ENCODE measurements at places on chromosomes 4 and X. TPM values are rescaled to one million over a fixed set of nuclear protein-coding genes. Genes with fewer than 3 reads are reported as not detected.

The TLL1 gene
- not detected for total RNA-seq

The UGT8 gene
- total RNA-seq = 0.46 TPM

The CWH43 gene
- total RNA-seq = not detected

The PCDH11X gene
- not detected for total RNA-seq

DNA sequence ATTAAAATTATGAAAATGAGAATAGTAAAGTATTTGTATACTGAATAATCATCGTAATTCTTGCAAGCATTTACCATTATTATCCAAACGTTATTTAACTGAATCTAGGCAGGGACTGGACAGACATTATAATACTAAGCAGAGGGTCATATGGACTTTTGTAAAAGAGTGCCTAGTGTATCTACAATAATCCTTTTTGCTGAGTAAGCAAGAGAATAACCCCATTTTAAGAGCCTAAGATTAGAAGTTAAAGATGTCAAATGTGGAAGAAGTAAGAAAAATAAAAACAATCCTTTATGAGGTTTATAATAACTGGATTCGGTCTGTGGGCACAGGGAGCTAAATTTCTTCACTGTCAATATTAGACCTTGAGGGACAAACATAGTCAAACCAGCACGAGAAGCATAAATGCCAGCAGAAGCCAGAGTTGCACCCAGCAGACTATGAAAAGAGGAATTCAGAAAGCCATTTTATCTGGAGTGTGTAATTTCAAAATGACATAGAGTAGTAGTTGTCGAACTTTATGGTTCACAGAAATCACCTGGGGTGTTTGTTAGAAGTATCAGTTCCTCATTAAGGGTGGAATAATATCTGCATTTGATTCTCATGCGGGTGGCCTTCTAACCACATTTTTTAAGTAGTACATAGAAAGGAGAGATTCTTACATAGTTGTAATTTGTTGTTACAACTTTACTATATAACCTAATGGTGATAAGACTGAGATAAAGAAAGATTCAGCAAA is 39.7 kb upstream of the DCLK2 start:
- H3K27me3 ChIP-seq = no peaks in the 10 kb centered on the region
- no peak overlapping the region for H3K4me3 ChIP-seq
- no peak overlapping the region for H3K27ac ChIP-seq
- H3K4me1 ChIP-seq = no peaks in the 10 kb centered on the region

DNA sequence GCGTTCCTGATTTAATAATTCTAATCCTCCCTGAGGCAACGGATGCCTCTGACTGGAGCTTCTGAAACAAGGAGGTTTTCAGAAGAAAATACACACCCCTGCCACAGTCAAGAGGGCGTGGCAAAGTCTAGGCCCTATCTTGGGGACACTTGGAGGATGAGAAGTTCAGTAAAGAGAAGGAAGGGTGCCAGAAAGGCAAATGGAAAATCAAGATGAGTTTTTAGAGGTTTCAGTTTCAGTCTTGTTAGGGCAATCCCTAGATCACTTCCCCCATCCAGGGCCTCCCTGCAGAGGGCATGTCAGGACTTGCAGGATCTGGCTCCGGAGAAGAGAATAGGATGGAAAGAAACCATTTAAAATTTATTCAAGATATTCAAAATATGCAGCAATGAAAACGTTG is 28.5 kb upstream of the FGF2 start:
- H3K36me3 ChIP-seq = no peaks in the 10 kb centered on the region
- no peaks in the 10 kb centered on the region for H3K4me1 ChIP-seq
- no peaks in the 10 kb centered on the region for H3K27me3 ChIP-seq
- no peak for DNase-seq

DNA sequence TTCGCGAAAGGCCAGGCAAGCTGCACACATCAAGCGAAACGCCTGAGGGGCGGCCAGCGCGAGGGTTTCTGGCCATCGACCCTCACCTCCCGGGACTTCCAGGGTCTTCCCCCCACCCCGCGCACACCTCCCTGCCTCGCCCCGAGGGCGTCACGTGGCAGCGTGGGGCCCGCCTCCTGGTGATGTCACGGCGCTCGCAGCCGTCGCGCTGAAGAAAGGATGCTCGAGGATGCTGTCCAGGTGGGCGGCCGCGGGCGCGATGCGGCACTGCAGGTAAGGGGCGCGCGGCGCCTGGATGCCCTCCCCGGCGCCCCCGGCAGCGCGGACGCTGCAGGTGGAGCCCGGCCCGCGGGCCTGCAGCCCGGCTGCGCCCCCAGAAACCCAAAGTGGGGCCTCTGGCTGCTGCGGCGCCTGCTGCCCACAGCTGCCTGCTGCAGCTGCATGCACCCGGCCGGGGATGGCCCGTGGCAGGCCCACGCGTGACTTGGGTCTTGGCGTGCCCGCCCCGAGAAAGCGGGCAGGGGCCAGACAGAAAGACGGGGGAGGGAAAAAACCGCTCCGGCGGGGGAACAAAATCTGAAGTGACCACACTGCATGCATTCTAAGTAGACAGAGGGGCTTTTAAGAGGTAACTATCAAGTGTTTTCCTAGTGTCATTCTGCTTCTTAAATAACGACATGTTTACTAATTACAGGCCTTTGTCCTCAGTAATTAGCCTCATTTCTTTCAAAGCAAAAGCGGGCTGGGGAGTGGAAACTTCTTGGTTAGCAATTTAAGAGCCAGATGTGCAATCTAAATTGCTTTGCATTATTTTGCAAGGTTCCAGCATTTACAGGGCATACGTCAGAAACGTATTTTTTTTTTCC is 1.7 kb downstream of the CLCN4 start:
- H3K27me3 ChIP-seq = no peaks in the 10 kb centered on the region
- no peaks in the 10 kb centered on the region for H3K4me1 ChIP-seq
- no peaks in the 10 kb centered on the region for H3K36me3 ChIP-seq
- no peak for DNase-seq
- H3K4me3 ChIP-seq = no peak overlapping the region

- H3K36me3 ChIP-seq = no peaks in the 10 kb centered on the region
- H3K4me3 ChIP-seq = no peak overlapping the region
- no peaks in the 10 kb centered on the region for H3K4me1 ChIP-seq
- DNase-seq = no peak
Measured at GRCh38 chr4:17468619-17469221, 43.2 kb downstream of the QDPR start.

GRCh38 chr4:10023050-10023419 is 1.7 kb upstream of the SLC2A9 start:
- DNase-seq = no peak
- no peaks in the 10 kb centered on the region for H3K27me3 ChIP-seq
- peaks cover 14% of the 10 kb centered on the region for H3K4me1 ChIP-seq

DNA sequence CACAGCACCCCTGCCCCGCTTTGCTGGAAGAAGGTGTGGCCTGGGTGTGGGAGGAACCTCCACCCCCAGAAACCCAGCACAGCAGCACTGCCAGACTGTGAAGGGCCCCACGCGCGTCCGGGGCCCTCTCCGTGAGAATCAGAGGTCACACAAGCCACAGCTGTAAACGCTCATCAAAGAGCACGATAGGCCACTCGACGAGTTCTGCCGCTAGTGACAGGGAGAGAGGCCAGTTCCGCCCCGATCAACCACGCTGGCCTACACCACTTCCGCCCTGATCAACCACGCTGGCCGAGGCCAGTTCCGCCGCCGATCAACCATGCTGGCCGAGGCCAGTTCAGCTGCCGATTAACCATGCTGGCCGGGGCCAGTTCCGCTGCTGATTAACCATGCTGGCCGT is 25.9 kb upstream of the ADRA2C start:
- no peak overlapping the region for H3K27ac ChIP-seq
- H3K27me3 ChIP-seq = peaks cover 4% of the 10 kb centered on the region
- no peak overlapping the region for H3K4me3 ChIP-seq
- no peak for DNase-seq
- no peaks in the 10 kb centered on the region for H3K36me3 ChIP-seq

DNA sequence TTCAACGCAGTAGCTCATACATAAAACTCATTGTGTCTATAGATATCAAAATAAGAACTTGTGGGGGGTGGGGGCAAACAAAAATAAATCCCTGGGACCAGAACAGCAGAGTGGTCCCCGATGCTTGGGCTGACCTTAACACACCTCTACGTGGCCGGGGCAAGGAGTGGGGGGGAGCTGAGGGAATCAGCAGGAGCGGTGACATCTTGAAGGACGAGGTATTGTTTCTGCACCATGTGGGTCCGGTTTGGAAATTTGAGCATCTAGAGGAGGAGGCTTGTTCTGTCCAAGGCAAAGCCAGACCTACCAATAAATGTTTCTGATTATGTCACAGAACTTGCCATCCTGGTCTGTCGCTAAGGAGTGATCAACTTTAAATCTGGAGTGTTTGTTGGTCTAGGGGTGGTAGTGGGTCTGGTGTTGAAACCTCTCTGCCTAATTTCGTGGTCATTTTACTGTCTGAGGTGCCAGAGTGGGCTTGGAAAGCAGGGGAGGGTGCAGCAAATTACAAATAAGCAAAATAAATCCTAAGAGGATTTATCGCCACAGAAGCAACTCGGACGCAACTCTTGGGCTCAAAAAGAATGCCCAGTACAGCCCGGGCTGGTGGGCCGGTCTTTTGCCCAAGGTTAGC is 774 bp upstream of the RAPGEF2 start:
- peak overlapping the region; percentile 43 for H3K4me3 ChIP-seq
- DNase-seq = no peak
- H3K36me3 ChIP-seq = no peaks in the 10 kb centered on the region
- no peaks in the 10 kb centered on the region for H3K27me3 ChIP-seq
- H3K4me1 ChIP-seq = peaks cover 31% of the 10 kb centered on the region
- peak overlapping the region; percentile 44 for H3K27ac ChIP-seq

- no peaks in the 10 kb centered on the region for H3K27me3 ChIP-seq
- H3K4me3 ChIP-seq = peak overlapping the region; percentile 95
- H3K4me1 ChIP-seq = no peaks in the 10 kb centered on the region
- H3K27ac ChIP-seq = peak overlapping the region; percentile 29
Measured at GRCh38 chr4:140150636-140150885, 3.4 kb downstream of the MAML3 start.

DNA sequence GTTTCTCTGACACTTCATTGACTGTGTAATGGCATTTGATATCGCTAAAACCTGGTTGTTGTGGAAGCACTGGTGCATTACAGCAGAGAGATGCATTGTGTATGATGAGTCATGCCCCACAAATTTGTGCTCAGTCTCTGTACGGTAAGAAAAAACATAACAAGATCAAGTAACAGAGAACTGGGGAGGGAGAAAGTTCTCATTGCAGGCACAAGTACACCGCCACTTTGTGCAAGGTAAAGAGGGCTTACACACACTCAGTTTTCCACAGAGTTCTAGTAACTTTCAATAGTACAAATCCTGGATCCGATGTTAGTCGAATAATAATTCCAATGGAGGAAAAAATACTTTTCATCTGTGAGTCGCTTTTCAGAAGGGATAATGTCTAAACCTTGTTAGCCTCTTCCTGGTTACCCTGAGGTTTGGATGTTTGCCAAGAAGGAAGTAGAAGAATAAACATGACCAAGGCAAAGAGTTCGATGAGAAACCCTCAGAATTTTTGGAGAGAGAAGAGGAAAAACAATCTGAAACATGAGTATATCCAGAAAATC is 512.5 kb upstream of the SLIT2 start:
- H3K36me3 ChIP-seq = no peaks in the 10 kb centered on the region
- H3K4me3 ChIP-seq = no peak overlapping the region
- no peak overlapping the region for H3K27ac ChIP-seq
- H3K27me3 ChIP-seq = no peaks in the 10 kb centered on the region
- H3K4me1 ChIP-seq = no peaks in the 10 kb centered on the region

GRCh38 chr4:182015893-182016292 is 227.3 kb upstream of the TENM3 start:
- DNase-seq = no peak
- no peak overlapping the region for H3K27ac ChIP-seq
- H3K27me3 ChIP-seq = no peaks in the 10 kb centered on the region
- no peaks in the 10 kb centered on the region for H3K36me3 ChIP-seq
- H3K4me1 ChIP-seq = no peaks in the 10 kb centered on the region
- no peak overlapping the region for H3K4me3 ChIP-seq

Data from CD8-positive, alpha-beta memory T cell (primary cell).